ENCODE measurements at places on chromosomes 2 and 18. TPM values are rescaled to one million over a fixed set of nuclear protein-coding genes. Genes with fewer than 3 reads are reported as not detected.

DNA sequence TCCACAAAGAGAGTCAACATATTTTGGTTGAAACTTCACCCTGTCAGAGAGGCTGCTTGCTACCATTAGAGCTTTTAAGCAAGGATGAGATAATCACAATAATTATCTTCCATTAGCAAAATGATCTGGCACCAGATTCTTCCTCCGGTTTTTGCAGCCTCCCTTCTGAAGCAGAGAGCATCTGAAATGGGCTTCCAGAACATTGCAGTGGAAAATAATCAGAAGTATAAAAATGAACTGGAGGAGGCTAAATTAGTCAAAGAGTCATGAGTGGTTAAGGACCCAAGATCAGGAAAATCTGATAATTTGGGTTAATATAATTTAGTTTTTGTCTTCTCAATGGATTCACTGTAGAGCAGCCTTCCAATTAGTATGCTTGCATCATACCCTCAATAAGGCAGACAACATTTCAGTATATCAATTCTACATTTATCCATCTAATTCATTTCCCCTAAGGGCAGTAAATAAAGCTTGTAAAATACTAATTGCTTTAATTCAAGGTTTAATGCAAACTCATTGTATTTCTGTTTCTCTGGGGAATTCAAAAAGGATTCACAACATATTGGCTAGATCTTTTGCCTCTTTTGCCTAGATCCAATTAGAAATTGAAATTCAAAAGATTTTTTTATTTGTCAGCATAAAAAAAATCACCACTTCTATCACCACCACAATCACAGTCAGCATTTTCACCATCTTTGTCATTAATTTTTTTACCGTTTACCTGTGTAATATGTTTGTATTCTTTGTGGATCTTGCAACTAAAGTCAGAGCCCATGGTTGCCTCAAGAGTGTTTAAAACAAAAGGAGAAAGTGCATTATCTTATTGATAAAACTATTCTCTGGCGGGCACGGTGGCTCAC, 537.2 kb upstream of the DCC start:
- H3K4me3 ChIP-seq: no peak overlapping the region
- no peaks in the 10 kb centered on the region for H3K4me1 ChIP-seq
- no peaks in the 10 kb centered on the region for H3K36me3 ChIP-seq
- no peak overlapping the region for H3K27ac ChIP-seq

GRCh38 chr2:152497481-152498052, 162.6 kb downstream of the FMNL2 start:
- H3K4me1 ChIP-seq: no peaks in the 10 kb centered on the region
- no peaks in the 10 kb centered on the region for H3K36me3 ChIP-seq
- no peaks in the 10 kb centered on the region for H3K27me3 ChIP-seq
- H3K4me3 ChIP-seq: no peak overlapping the region
- H3K27ac ChIP-seq: no peak overlapping the region

LYPD6B gene
- not detected for polyA plus RNA-seq

ZNF397 gene
- polyA plus RNA-seq: 12.1 TPM

HOXD9 gene
- polyA plus RNA-seq: 0.29 TPM

GPR35 gene
- 1.4 TPM for polyA plus RNA-seq

Measured in heart right ventricle (tissue), 16 donors.